ENCODE measurements at places on chromosomes 5 and 9. TPM values are rescaled to one million over a fixed set of nuclear protein-coding genes. Genes with fewer than 3 reads are reported as not detected.

Gene ZNF883
- total RNA-seq: 10.7 TPM

Gene FGF18
- total RNA-seq: 0.94 TPM

Gene NPDC1
- total RNA-seq: 57.6 TPM

Gene GLDC
- 74.6 TPM for total RNA-seq

Gene CAVIN4
- 6.8 TPM for total RNA-seq
